Large intestine (tissue), 12 donors: ENCODE measurements at places on chromosomes 12 and 14.

- no peak for DNase-seq
Measured at GRCh38 chr14:38404100-38404541, 148.2 kb upstream of the CLEC14A start.

DNA sequence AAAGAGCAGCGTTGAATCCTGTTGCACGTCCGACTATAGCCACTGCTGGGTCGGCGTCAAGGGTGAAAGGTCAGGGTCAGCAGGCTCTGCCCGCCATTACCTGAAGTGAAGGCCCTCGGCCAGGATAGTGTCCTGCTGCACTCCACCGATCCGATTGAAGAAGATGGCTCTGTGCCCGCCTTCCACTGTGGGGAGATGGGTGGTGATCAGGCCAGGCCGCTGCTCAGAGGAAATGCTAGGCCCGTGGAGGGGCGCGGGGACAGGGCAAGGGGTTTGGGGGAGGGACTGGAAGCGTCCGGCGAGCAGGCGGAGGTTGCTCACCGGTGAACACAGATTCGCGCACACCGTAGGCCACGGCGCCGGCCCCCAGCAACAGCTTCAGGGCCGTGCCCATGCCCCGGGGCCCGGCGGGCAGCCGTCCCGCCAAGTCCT, 352 bp downstream of the PHB2 start:
- DNase-seq, result no peak

DNA sequence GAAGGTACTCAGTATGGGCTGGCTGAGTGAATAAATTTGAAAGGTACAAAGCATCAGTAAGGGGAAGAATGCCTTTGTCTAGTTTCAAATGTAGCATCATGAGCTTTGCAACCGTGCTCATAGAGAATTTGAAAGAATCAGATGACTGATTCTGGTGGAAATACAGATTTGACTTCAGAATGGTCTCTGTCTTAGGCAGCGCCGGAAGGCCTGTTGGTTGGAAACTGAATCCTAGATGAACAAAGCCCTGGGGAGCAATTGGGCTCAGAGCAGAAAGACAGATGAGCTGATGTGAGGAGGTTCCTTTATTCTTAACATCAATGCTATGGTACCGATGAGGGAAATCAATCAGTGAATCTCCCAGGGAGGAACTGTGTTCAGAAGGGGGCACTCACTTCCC, 137.3 kb downstream of the SNAPC1 start:
- no peak for DNase-seq

- DNase-seq, result no peak
Measured at GRCh38 chr12:27709932-27710591, 570 bp upstream of the MRPS35 start.

GRCh38 chr12:122730215-122731014, at the start of gene HCAR1:
Gene HCAR1, minus strand, starts transcription at chr12:122730844. Its CDS starts 505 bp downstream, at chr12:122730339.
- no peak for DNase-seq

GRCh38 chr12:114123108-114123507, 157.0 kb upstream of the RBM19 start:
- DNase-seq, result peak; percentile 28
